Ureter (tissue), 1 donor: ENCODE measurements at places on chromosomes 11 and 22. TPM values are rescaled to one million over a fixed set of nuclear protein-coding genes. Genes with fewer than 3 reads are reported as not detected.

SEC14L2 gene
- total RNA-seq, result 5.8 TPM

SERHL2 gene
- total RNA-seq, result 10.8 TPM

ANKK1 gene
- total RNA-seq, result 1.4 TPM

- no peak for DNase-seq
These were observed 121.1 kb downstream of the KCNC1 start for GRCh38 chr11:17855531-17856290.

- no peak for DNase-seq
These were observed 6.4 kb downstream of the TP53I11 start for GRCh38 chr11:44944181-44944852.

DNA sequence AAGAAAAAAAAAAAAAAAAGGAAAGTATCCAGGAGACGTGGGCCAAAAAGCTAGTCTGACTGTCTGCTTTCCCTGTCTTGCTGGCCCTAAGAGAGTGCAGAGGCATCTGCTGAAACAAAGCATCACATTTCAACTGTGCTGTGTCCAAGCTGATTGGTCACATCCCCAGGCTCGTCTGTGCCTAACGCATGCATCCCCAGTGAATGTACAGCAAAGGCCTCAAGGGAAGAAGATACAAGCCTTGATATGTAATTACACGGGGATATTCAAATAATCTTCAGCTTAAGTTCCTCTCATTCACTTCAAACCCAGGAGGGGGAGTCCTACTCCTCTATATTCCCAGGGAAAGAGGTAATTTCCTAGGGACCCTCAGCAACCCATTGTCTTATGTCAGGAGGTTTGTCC, 5.4 kb upstream of the SORL1 start:
- DNase-seq, result no peak

- no peak for DNase-seq
These were observed 3.7 kb downstream of the ILK start for GRCh38 chr11:6607190-6607795.

- no peak for DNase-seq
These were observed 15.6 kb downstream of the GRAMD4 start for GRCh38 chr22:46635756-46636155.

- DNase-seq, result no peak
These were observed 18.3 kb upstream of the GALNT18 start for GRCh38 chr11:11640152-11640551.

- no peak for DNase-seq
These were observed 55.9 kb downstream of the SPON1 start for GRCh38 chr11:14018441-14018840.

GRCh38 chr22:31509061-31509762, 12.9 kb downstream of the SFI1 start:
- DNase-seq, result no peak

DNA sequence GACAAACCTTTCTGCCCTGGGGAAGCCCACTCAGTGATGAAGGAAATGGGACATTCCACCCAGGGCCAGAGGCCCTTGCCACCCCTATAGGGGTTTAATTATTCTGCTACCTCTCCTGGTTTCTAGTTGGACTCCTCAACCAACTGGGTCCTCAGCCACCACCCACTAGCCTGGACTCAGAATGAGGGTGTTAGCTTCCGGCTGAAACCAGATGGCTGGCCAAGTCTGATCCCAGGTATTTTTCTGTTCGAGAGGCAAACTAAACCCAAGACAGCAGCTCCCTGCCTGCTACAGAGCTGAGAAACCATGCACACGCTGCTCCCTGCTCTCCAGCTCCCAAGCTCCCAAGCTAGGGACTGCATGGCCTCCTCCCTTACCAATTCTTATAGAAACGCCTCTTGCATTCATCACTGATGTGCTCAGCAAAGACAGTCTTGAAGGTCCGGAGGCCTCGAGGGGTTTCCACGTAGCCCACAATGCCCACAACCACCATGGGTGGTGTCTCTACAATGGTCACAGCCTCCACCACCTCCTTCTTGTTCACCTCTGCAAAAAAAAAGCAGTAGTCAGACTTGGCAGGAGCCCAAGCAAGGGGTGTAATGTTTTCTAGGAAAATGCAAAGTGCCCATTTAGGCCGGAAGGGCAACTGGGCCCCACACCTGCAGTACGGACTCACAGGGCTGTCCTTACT, 2.2 kb downstream of the RPL3 start:
- DNase-seq, result no peak

- no peak for DNase-seq
These were observed 166.4 kb downstream of the ETS1 start for GRCh38 chr11:128420951-128421350.

DNA sequence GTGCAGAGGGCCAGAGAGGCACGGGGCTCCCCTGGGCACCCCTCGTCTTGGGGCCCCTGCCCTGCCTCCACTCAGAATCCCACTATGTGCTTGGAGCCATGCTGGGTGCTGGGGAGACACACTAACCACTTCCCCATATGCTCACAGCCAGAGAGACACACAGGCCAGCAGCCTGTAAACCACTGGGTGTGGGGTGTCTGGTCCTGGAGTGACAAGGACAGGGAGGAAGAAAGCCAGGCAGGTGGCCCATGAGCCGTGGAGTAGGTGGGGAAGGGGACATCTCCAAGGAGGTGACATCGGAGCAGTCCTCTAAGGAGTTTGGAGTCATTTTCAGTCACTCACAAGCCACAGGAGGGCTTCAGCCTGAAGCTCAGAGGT, 58.9 kb downstream of the CDKN1C start:
- DNase-seq, result no peak

DNA sequence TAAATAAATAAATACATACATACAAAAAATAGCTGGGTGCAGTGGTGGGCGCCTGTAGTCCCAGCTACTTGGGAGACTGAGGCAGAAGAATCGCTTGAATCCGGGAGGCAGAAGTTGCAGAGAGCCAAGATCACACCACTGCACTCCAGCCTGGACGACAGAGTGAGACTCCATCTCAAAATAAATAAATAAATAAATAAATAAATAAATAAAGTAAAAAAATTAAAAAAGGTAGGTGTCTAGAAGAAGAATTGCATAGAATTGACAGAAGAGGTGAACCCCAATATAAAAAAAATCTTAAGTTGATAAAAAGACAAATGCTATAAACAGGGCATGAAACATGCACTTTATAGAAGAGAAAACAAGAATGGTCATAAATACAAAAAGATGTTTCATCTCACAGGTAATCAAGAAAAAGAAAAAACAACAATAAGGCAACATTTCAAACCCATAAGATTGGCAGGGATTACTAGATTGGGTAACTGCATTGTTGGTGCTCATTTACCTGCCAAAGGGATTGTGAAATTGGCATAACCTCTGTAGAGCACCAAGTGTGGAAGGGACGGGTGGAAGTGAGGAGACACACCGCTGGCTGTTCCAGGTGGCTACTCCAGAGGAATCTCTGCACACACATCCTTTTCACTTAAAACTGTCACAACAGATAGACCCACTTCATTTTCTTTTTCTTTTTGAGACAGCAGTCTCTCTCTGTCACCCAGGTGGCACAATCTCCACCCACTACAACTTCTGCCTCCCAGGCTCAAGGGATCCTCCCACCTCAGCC, 44.7 kb downstream of the NF2 start:
- no peak for DNase-seq
